Activated effector memory CD4-positive, alpha-beta T cell treated with Interleukin-2 at 50 U/mL for 16 hours (primary cell): ENCODE measurements at places on chromosomes 2 and 18.

GRCh38 chr2:152525277-152525838, 190.4 kb downstream of the FMNL2 start:
- no peak for DNase-seq

GRCh38 chr2:64807417-64807816, 153.7 kb upstream of the SERTAD2 start:
- no peak for DNase-seq

DNA sequence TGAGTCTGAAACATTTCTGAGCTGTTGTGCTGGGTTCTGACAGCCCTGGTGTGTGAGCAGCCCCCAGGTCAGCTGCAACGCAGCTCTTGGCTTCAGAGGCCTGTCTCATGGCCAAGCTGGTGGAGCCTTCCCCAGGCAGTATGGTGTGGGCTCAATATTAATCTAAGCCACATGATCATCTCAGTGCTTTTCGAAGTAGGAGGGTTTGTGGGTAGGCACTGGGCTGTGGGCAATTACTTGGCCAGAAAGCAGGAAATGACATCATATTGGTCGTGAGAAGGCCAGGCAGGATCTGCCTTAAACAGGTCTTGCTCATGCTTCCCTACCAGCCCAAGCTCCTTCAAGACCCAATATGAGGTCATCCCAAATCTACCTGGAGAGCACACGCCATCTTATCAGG, 26.9 kb downstream of the LOXHD1 start:
- DNase-seq, result no peak

DNA sequence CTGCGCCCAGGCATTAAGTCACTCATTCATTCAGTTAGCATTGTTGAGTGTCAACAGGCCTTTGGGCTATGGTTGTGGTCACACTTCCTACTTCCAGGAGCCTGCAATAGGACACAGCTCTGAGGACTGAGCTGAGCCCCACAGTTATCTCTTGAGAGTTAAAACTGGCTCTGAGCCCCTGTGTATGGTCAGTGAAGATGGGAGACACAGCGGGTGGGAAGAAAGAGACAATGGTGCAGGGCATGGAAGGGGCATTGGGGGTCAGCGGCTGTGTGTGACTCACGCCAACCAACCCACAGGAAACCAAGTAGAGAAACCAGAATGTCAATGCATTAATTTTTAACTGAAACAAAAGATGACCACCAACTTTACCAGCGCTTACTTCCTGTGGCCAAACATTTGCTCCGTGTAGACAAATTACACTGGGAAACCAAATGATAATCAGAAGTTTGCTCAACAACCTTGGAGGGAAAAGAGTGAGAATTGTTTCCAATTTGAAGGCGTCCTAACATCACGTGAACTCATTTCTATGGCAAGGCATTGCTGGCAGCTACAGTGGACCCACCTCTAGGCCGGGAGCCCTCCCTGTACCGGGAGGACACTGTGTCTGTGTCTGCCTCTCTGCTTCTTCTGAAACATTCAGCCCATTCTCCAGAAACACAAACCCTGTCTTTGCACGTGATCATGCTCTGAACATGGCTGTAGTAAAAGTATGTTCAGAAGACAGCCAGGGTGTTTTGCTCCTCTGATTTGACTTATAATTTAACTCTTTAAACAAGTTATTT, 212.0 kb upstream of the ID2 start:
- DNase-seq, result no peak

DNA sequence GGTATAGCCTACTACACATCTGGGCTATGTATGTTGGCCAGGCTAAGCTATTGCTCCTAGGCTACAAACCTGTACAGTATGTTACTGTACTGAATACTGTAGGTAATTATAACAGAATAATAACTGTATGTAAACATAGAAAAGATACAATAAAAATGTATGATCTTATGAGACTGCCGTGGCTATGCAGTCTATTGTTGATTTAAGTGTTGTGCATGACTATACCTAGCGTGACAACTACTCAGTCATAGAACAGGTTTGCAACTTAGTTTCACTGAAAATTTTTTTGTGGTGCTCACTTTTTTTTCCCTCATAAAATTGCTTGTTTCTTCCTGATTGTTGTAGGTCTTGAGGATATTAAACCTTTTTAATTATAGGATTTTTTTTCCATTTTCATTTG, 25.9 kb downstream of the KCMF1 start:
- no peak for DNase-seq
